ENCODE measurements at places on chromosomes 2 and 18.

GRCh38 chr18:76449111-76449453 is 46.0 kb downstream of the ZNF516 start:
- no peak for DNase-seq

- no peak for DNase-seq
These were observed 281.8 kb upstream of the ZEB2 start for GRCh38 chr2:144801766-144802165.

- DNase-seq = no peak
These were observed 654 bp upstream of the ASB1 start for GRCh38 chr2:238425979-238426567.

DNA sequence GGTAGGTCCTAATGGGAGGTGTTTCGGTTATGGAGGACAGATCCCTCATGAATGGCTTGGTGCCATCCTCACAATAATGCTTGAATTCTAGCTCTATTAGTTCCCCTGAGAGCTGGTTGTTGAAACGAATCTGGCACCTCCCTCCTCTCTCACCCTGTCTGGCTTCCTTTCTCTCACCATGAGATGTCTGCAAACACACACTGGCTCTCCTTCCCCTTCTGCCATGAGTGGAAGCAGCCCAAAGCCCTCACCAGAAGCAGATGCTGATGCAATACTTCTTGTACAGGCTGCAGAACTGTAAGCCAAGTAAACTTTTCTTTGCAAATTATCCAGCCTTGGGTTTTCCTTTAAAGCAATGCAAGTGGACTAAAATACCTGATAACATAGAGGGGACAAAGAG is 86.6 kb downstream of the RND3 start:
- no peak for DNase-seq

DNA sequence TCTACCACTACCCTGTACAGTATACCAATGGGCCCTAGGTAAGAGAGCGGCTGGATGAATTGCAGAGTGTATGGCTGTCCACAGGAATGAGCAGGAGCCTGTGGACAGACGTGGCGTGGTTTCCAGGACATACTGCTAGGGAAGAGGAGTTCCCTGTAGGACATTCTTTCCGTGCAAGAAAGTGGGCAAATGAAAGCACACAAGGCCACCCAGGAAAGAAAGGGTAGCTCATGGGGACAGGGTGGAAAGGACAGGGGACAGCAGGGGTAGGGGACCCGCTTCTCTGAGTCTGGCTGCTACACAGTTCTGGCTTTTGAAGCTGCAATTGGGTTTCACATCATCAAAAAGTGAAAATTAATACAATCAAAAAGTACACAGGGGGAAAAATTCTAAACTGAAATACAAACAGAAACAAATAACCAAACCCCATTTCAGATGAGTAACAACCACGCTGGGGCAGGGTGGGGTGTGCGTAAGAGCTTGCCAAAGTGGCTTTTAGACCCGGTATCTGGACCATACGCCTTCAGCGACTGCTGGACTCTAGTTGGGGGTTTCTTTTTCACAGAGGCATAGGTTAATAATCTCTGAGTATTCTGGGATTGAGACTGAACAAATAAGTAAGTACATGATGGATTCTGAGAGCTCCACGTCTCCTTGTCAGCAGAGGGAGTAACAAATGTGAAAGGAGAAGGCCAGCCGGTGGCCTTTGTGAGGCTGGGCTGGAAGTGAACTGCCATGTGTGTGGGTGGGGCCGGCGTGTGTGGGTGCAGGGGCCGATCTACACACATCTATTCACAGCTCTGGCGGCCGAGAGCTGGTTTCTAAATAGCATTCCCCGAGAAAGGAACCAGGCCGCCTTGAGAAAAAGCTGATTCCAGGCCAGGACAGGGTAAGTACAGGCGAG is 84.0 kb downstream of the HDAC4 start:
- DNase-seq = no peak
